ENCODE measurements at places on chromosomes 2 and 18.

DNA sequence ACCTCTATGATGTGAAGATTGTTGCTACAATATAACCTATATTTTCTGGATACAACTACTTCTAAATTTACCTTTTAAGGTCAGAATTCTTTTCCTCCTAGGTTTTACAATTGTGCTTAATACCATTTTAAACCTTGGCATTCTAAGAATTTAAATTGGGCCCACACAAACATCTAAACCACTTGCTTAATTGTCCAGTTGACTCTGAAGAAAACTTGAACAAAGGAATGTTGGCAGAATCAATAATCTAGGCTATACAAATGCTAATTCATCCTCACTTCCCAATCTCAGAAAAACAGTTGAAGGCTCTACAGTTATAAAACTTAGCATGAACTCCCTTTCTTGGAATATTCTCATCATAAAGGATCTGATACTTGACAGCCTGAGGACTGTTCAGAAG lies 84.3 kb downstream of the RPRM start:
- DNase-seq = no peak

- DNase-seq = no peak
These were observed 39.6 kb downstream of the ITGAV start for GRCh38 chr2:186629250-186629996.

GRCh38 chr2:137991078-137991477 lies 26.8 kb downstream of the HNMT start:
- no peak for DNase-seq

DNA sequence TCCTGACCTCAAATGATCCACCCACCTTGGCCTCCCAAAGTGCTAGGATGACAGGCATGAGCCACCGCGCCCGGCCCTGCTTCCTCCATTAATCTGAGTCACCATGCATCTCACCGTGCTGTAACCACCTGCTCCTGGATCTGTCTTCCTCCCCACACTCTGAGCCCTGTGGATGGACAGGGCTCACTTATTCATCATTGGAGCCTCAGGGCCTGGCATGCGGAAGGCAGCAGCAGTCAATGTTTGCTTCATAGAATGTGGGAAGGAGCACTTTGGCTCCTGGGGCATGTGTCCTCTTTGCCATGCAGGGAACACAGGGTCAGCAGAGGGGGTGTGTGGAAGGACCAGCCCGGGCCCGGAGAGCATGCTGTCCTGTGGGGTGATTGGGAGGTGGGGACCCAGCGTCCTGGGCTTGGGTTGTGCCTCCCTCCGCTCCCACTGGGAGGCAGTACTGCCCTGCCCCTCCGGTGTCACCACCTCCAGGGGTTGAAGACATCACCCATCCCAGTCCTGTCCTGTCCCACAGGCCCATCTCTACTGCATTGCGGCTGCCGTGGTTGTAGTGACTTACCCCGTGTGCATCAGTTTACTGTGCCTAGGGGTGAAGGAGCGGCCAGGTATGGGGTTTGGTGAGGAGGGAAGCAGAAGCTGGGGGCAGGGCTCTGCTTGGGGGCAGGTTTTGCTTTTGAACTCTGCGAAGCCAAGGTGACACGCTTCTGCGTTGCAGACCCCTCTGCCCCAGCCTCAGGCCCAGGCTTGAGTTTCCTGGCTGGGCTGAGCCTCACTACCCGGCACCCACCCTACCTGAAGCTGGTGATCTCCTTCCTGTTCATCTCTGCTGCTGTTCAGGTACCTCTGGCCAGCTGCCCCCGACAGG lies 11.5 kb downstream of the MFSD2B start:
- DNase-seq = no peak

- DNase-seq = no peak
These were observed 560.2 kb downstream of the LRP1B start for GRCh38 chr2:141570474-141571131.

- no peak for DNase-seq
These were observed 270.7 kb upstream of the HDAC4 start for GRCh38 chr2:239671471-239671870.

Data from stimulated activated CD4-positive, alpha-beta T cell treated with anti-CD3 and anti-CD28 coated beads, Interleukin-1b, Interleukin-23, amount 100 ng/mL, for 1 hour (primary cell).